ENCODE measurements at places on chromosomes 13 and 19.

- no peak for DNase-seq
These were observed 76.8 kb downstream of the FREM2 start for GRCh38 chr13:38763446-38764381.

DNA sequence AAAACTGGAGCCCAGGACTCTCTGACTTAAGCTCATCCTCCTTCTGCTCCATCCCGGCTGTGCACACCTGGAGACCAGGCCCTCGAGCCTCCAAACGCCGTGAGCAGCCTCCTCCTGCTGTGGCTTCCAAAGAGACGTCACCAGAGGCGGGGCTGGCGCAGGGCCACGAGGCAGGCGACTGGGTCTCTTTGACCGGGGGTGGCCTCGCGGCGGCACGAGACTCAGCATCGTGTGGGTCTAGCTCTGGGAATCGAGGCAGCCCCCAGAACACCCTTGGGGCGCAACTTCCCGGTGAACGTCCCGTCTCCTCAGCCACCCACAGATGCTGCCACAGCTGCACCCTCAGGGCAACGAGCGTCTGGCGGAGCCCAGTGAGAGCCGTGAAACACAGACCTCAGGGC is 22.8 kb downstream of the RASA3 start:
- DNase-seq = peak; percentile 38

- DNase-seq = no peak
These were observed 549 bp downstream of the ZNF583 start for GRCh38 chr19:56404705-56405056.

- no peak for DNase-seq
These were observed 50.9 kb upstream of the TPM4 start for GRCh38 chr19:16025108-16026101.

DNA sequence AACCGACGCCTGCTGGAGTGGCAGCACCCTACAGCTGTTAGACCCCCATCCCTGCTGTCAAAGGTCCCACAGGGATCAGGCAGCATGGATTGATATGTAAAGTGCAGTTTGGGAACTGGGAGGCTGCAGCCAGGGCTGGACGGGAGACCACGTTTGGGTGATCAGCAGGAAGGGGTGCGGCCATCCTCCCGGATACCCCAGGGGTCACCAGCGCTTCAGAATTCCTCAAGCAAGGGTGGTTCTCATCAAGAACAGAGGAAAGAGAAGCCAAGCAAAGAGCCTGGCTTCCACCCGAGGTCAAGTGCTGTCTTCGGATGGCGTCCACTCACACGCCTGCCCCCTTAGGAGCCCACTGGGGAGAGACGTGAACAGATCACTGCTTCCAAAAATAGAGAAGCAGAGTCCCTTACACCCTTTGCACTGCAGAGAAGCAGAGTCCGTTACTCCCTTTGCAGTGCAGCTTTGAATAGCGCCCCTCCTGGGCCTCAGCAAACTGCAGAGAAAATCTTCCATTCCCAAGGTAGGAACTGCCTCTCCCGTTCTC is 35.5 kb downstream of the DHRS12 start:
- DNase-seq = no peak

DNA sequence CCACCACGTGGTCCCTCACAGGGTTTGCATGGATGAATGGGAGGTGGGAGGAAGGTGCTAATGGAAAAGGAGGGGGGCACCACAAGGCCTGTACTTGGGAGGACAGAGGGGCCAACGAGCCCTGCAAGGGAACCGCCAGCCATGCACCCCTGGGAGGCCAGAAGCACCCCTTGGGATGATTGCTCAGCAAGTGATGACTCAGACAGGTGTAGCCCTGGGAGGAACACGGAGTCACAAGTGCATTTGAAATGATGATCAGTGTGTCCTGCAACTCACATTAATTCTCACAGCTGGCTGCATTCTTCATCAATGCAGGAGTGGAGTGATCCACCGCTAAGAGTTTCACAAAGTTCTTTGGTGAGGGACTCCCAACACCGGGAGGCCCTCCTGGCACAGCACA is 82.8 kb upstream of the ZNF254 start:
- DNase-seq = no peak

- no peak for DNase-seq
These were observed 27.1 kb downstream of the STK24 start for GRCh38 chr13:98549728-98550317.

- DNase-seq = no peak
These were observed 1305.2 kb upstream of the PCDH9 start for GRCh38 chr13:68535329-68535728.

GRCh38 chr13:44267980-44268379 is 105.6 kb upstream of the SERP2 start:
- DNase-seq = no peak

- DNase-seq = no peak
These were observed 181.3 kb downstream of the RAP2A start for GRCh38 chr13:97615266-97615665.

- no peak for DNase-seq
These were observed 2.8 kb upstream of the IFI30 start for GRCh38 chr19:18170714-18171255.

- DNase-seq = no peak
These were observed 14.6 kb upstream of the C13orf42 start for GRCh38 chr13:51125495-51126226.

DNA sequence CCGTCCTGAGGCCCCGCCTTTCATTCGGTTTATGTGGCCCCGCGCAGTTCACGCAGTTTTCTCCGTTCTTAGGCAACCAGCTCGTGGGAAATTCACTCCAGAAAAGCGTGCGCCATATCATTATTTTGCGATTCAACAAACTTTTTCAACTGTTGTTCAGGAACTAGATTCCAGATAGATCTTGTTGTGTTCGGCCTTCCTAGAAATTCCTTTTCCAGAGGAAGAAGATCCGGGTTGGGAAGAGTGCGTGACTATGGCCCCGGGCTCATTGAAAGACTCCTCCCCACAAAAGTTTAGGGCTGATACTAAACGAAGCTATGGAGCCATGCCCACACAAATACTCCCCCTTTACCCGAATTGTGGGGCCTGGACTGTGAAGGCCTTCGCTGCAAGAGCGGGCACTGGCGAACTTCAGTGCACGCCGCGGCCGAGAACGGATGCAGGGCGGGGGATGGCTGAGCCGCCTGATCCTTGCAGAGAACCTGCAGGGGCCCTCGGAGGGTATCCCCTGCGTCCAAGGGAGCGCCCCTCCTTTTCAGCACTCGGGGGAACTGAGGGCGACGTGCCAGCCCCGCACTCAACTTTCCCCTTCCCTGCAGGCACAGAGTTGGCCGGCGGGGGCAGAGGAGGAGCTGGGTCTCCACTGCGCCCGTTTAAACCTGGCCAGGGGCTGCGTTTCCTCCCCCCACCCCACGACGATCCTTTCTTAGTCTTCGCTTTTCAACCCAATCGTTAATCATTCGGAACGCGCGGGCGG is 904 bp upstream of the SOX1 start:
- no peak for DNase-seq

DNA sequence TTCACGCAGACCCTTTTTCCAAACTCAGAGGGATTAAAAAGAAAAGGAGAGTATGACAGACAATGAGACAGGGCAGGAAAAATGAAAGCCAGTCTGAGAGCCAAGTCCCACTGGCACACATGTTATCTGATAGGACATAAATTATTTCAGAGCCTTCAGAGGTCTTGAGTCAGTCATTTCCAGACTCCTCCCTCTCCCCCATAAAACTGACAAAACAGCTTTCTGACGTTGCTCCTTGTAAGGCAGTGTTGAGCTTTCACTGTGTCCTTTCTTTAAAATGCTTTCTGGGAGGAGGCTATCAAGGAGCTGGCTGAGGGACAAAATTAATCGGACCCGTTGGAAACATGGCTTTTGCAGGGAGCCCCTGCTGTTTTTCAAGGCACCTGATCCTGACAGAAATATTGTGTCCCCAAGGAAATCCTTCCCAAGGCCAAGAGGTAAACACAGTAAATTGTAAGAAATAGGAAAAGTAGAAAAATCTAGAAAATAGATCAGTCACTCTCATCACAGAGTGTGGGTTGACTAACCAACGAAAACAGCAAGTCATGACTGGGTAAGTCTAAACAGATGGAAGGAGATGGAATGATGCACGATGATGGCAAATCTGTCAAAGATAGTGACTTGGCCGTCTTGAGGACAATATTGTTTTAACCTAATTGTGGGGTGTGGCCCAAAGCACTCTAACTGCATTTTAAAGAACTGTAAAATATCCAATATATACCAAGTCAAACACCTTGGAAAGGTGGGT is 89.7 kb downstream of the DCT start:
- DNase-seq = no peak

DNA sequence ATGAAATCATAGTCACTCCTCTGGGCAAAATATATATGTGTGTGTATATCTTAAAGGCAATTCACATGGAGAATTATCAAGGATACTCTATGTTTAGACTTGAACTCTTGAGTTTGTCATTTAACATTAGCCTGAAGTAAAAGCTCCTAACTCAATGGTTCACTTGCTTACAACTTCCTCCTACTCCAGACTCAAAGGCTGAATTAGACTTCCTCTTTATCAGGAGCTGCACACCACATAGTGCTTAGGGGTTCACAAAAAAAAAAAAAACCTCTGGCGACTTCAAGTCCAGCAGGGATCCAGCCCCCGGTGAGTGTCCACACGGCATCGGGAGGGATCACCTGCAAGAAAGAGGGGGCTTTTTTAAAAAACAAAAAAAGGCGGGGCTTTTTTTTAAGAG is 68.2 kb upstream of the LSM14A start:
- no peak for DNase-seq

Data from stimulated activated CD4-positive, alpha-beta T cell treated with anti-CD3 and anti-CD28 coated beads, Interleukin-15, amount 100 ng/mL, for 1 hour (primary cell).